CD8-positive, alpha-beta T cell (primary cell): ENCODE measurements at places on chromosomes 2 and 18.

DNA sequence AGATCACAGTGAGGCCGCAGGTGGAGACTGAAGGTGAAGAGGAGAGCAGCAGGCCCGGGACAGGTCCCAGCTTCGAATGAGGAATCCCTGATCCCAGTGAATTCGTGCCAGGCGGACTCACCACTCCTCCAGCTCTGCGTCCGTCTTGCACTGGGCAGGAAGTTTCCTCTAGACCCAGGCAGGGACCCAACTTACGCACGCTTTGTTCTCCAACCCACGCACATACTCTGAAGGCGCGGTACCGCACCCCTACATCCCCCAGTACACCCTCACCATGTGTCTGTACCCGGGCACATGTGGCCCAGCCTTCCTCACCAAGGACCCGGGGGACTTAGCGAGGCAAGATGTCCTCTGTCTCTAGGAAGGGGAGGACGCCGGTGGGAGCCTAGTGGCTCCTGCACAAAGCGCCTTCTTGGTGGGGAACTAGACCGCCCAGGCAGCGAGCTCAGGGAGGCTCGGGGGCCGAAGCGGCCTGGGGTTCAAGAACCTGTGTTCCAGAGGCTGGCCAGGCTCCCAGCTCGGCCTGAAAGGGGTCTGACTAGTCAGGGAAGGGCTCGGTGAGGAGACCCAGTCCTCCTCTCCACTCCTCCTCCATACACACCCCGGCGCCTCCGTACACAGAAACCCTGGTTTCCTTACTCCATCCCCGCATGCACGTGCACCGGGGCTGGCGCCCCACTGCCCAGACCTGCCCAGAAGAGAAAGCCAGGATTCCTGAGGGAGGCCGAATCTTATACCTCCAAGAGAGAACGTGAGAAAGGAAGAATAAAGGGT, 38.3 kb upstream of the ATP6V1B1 start:
- no peak for DNase-seq

DNA sequence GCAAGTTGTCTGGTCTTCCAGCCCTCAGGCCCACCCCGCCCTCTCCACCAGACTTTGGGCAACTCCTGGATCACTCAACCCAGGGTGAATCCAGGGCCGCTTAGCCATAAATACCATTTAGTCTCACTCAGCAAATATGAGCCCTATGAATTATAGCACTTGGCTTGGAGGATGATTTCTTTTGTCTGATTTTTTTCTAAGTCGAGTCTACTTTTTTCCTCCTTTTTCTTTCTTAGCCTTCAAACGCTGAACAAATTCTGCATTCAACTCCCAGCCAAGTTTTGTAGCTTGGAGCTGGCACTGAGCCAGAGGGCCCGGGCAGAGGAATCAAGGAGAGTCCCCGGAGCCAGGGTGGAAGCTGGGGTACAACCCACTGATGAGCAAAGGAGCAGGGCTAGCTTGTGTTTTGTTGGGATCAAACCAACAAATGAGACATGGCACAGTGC, 48.7 kb downstream of the SERTAD2 start:
- DNase-seq: no peak

DNA sequence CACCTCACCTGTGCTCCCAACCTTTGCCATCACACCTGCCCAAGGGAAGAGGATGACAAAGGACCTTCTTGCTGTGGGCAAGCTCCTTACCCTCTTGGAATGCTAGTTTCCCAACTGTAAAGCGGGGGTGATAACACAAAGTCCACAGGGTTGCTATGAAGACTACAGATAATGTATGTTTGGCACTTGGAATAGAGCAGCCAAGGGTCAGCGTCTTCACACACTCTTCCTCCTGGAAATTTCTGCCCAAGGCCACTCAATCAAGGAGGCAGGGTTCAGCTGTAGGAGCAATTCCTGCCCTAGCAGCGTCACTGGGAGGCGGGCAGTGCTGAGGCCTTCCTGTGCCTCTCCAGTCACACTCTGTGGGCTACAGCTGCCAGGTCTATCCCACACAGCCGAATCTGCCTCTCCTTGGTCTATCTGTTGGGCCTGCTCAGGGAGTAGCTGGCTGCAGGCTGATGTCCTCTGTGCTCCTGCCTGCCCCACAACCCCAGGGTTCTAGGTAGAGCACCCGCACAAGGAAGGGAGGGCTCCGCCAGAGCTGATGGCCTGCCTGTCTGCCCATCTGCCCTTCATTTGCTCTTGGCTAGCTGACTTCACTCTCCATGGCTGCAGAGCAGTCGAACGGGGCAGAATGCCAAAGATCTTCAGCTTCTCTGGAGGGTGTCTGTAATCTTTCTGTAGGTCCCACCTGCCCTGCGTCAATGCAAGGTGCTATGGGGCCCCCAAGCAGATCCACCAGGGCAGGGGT, 91.9 kb downstream of the MRO start:
- no peak for DNase-seq

- no peak for DNase-seq
These were observed 135.3 kb downstream of the PXDN start for GRCh38 chr2:1609040-1609439.

DNA sequence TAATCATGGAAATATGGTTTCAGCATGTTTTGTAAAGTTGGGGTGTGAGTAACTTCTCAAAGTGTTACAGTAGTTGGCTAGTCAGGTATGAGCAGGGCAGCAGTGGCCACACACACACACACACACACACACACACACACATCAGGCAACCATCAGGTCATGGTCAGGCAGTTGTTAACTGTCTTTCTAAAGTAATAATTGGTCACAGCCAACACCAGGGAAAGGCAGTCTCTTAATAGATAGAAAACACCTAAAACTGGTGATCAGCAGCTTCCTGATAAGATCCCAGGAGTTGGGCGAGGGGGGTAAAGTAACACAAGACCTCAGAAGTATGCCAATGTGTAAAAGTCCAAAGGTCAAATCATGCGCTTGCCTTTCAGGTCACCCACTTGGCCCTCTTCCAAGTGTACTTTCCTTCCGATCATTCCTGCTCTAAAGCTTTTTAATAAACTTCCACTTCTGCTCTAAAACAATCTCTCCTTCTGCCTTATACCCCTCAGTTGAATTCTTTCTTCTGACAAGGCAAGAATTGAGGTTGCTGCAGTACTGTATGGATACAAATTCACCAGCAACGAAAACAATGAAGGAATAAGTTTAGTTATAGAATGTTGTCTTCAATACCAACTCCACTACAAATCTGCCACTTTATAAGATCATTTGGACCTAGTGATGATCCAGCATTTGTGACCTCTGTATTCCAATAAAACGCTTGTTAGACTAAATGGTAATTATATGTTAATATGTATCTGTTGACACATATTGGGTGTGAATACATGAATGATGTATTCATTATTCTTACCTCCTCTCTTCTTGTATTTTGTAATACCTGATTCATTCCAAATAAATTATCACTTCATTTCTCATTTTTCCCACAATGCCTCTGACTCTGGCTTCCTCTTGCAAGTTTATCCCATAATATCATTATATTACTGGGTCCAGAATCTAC, 254.3 kb downstream of the METTL4 start:
- no peak for DNase-seq
